Uterine smooth muscle cell (primary cell): ENCODE measurements at places on chromosomes 6 and 20. TPM values are rescaled to one million over a fixed set of nuclear protein-coding genes. Genes with fewer than 3 reads are reported as not detected.

The RAB44 gene
- under 0.01 TPM in 1 of 2 replicates, not detected in the other for total RNA-seq

The CGA gene
- total RNA-seq = 0.77 TPM in 1 of 2 replicates, not detected in the other

The BPIFB2 gene
- not detected in 2 replicates for total RNA-seq

The CLVS2 gene
- total RNA-seq = 0.12 TPM in 1 of 2 replicates, not detected in the other

The APOM gene
- 0.89 and 1.2 TPM in 2 replicates for total RNA-seq

The TMEM239 gene
- total RNA-seq = not detected in 2 replicates

The DDX43 gene
- total RNA-seq = under 0.01 and 2.7 TPM in 2 replicates
